A549 treated with Mapracorat at 1 μM for 4 hours (cell line): ENCODE measurements at places on chromosomes 3 and 15. TPM values are rescaled to one million over a fixed set of nuclear protein-coding genes. Genes with fewer than 3 reads are reported as not detected.

Gene VEPH1
- total RNA-seq, result 0.24 to 0.37 TPM (median 0.32 TPM) in 4 of 5 replicates, not detected in the other

Gene RASL12
- total RNA-seq, result 0.10 to 0.16 TPM (median 0.12 TPM) in 5 replicates

Gene CASR
- total RNA-seq, result not detected in 5 replicates

Gene GOLGA8T
- total RNA-seq, result 0.80 to 2.0 TPM (median 1.6 TPM) in 5 replicates

Gene MYZAP
- 0.75 to 1.2 TPM (median 1.1 TPM) in 5 replicates for total RNA-seq

Gene KCNMB3
- 0.88 to 2.0 TPM (median 1.5 TPM) in 5 replicates for total RNA-seq

Gene CA12
- 156 to 188 TPM (median 179 TPM) in 5 replicates for total RNA-seq

Gene PBRM1
- 10.6 to 15.6 TPM (median 15.1 TPM) in 5 replicates for total RNA-seq

Gene HIGD2B
- not detected in 5 replicates for total RNA-seq

Gene ZNF502
- 1.6 to 2.3 TPM (median 1.6 TPM) in 5 replicates for total RNA-seq

Gene TRIM42
- not detected in 5 replicates for total RNA-seq

Gene DPH6
- total RNA-seq, result 11.4 to 16.6 TPM (median 11.9 TPM) in 5 replicates

Gene TBC1D23
- total RNA-seq, result 11.1 to 13.7 TPM (median 12.8 TPM) in 5 replicates

Gene ACAN
- 0.77 to 0.99 TPM (median 0.84 TPM) in 5 replicates for total RNA-seq

Gene SV2B
- total RNA-seq, result 0.05 to 0.14 TPM (median 0.08 TPM) in 5 replicates

Gene SPRED1
- total RNA-seq, result 6.3 to 9.1 TPM (median 7.6 TPM) in 5 replicates

Gene ELL3
- total RNA-seq, result 0.97 to 2.2 TPM (median 1.4 TPM) in 5 replicates

Gene HGD
- 15.0 to 22.1 TPM (median 16.0 TPM) in 5 replicates for total RNA-seq

Gene CLRN1
- total RNA-seq, result not detected in 5 replicates

Gene SNX22
- total RNA-seq, result 0.53 to 0.97 TPM (median 0.81 TPM) in 5 replicates

Gene RBMS3
- 0.32 to 0.65 TPM (median 0.51 TPM) in 5 replicates for total RNA-seq

Gene ARNT2
- 14.2 to 18.2 TPM (median 17.2 TPM) in 5 replicates for total RNA-seq

Gene FOXL2
- total RNA-seq, result 2.6 to 5.1 TPM (median 4.2 TPM) in 5 replicates

Gene ANKRD63
- 0.15 to 0.40 TPM (median 0.32 TPM) in 4 of 5 replicates, not detected in the other for total RNA-seq

Gene EIF4G1
- 249 to 270 TPM (median 261 TPM) in 5 replicates for total RNA-seq

Gene ACKR4
- not detected in 5 replicates for total RNA-seq

Gene SKOR1
- 0.04 to 0.07 TPM (median 0.05 TPM) in 3 of 5 replicates, not detected in the others for total RNA-seq

Gene ZKSCAN7
- not detected in 5 replicates for total RNA-seq

Gene CACNA2D3
- 0.09 to 0.34 TPM (median 0.17 TPM) in 5 replicates for total RNA-seq

Gene PARP15
- total RNA-seq, result not detected in 5 replicates

Gene ZNF860
- total RNA-seq, result 1.1 to 1.4 TPM (median 1.2 TPM) in 5 replicates

Gene ST3GAL6
- total RNA-seq, result 0.88 to 1.3 TPM (median 1.1 TPM) in 5 replicates

Gene SGO1
- 12.3 to 17.3 TPM (median 14.3 TPM) in 5 replicates for total RNA-seq

Gene FANCD2OS
- total RNA-seq, result not detected in 5 replicates

Gene CHRNA7
- total RNA-seq, result 4.1 to 5.0 TPM (median 4.3 TPM) in 5 replicates

Gene NLGN1
- total RNA-seq, result not detected in 5 replicates

Gene TMEM87A
- 26.0 to 32.5 TPM (median 27.5 TPM) in 5 replicates for total RNA-seq

Gene AP3B2
- 0.39 to 1.9 TPM (median 1.0 TPM) in 5 replicates for total RNA-seq

Gene TRAIP
- 10.2 to 14.5 TPM (median 13.8 TPM) in 5 replicates for total RNA-seq

Gene CCDC39
- not detected in 5 replicates for total RNA-seq

Gene IL17RD
- total RNA-seq, result 0.54 to 1.4 TPM (median 1.1 TPM) in 5 replicates

Gene NANOGP8
- total RNA-seq, result not detected in 5 replicates

Gene TERC
- total RNA-seq, result 0.42 TPM in 1 of 5 replicates, not detected in the others

Gene GPR160
- total RNA-seq, result 1.6 to 2.0 TPM (median 1.9 TPM) in 5 replicates

Gene SLC22A14
- 0.06 to 0.07 TPM (median 0.07 TPM) in 3 of 5 replicates, not detected in the others for total RNA-seq

Gene TMEM212
- not detected in 5 replicates for total RNA-seq

Gene CMTM8
- 8.2 to 14.4 TPM (median 13.4 TPM) in 5 replicates for total RNA-seq

Gene LRRC2
- not detected in 5 replicates for total RNA-seq

Gene FGD5
- not detected in 5 replicates for total RNA-seq

Gene SLC22A13
- not detected in 5 replicates for total RNA-seq

Gene NOP10
- total RNA-seq, result 524 to 603 TPM (median 535 TPM) in 5 replicates

Gene RAB27A
- 9.5 to 12.4 TPM (median 11.9 TPM) in 5 replicates for total RNA-seq

Gene SACM1L
- 13.8 to 16.2 TPM (median 15.5 TPM) in 5 replicates for total RNA-seq
